ENCODE measurements at places on chromosomes 4 and X.

- DNase-seq: no peak
Measured at GRCh38 chrX:54180403-54180802, 2.7 kb downstream of the FAM120C start.

- no peak for DNase-seq
Measured at GRCh38 chrX:2501559-2502102, 855 bp upstream of the DHRSX start.

DNA sequence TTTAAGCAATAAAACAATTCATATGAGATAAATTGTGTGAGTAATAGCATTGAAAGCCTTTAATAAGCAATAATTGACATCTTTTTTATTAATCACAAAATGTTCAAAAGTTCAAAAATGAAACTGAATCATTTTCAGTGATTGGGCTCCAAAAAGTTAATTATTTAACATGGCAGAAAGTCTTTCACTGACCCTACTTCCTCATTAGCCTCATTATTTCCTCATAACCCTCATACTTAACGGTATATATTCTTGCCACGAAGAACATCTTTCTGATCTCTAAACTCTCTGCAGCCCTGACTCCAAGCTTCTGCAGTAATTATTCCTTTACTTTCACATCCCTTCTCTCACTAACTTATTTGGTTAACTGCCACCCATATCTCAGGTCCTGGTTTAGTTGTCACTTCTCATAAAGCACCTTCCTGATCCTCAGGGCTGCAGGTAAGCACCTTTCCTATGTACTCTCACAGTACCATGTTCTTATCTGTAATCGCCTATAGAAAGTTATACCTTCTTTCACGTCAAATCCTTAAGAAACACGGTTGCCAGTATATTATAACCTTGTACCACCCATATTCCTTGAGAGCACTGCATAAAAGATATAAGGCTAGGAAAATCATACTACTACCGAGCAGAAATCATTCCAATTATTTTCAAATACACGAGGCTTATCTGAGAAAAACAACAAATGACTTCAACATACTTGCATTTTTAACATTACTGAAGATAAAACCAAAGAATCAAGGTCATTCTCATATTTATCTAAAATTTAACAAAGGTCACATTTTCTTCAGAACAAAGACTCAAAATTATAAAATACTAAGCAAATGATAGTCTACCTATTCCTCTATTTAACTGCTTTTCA is 72.2 kb downstream of the PPP3CA start:
- DNase-seq: no peak

GRCh38 chr4:158238575-158238974 is 28.3 kb downstream of the TMEM144 start:
- no peak for DNase-seq

DNA sequence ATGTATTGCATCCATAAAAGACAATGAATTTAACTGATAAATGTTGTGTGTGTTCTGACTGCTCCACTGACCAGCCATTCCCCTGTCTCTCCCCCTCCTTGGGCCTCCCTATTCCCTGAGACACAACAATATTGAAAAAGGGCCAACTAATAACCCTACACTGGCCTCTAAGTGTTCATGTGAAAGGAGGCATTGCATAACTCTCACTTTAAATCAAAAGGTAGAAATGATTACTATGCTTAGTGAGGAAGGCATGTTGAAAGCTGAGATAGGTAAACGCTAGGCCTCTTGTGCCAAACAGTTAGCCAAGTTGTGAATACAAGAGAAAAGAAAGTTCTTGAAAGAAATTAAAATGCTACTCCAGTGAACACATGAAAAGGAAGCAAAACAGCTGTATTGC is 152.7 kb downstream of the POU4F2 start:
- no peak for DNase-seq

- peak; percentile 21 for DNase-seq
Measured at GRCh38 chr4:128980816-128981326, 112.5 kb downstream of the SCLT1 start.

DNA sequence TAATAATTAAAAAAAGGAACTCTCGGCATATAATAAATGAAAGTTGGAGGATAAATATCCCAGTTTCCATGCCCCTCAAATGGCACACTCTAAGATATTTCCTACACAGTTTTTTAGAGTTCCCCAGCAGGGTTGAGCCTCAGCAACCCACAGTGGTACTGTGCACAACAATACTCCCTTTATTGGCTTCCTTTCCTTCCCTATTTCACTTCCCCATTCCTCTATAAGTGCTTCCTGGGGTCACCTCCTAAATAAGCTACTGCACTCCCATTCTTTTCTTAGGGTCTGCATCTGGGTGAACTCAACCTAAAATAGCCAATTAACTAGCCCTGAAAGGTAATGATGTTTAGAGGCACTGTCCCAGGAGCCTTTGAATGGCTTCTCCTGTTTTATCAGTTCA is 76.4 kb upstream of the NHS start:
- DNase-seq: no peak

DNA sequence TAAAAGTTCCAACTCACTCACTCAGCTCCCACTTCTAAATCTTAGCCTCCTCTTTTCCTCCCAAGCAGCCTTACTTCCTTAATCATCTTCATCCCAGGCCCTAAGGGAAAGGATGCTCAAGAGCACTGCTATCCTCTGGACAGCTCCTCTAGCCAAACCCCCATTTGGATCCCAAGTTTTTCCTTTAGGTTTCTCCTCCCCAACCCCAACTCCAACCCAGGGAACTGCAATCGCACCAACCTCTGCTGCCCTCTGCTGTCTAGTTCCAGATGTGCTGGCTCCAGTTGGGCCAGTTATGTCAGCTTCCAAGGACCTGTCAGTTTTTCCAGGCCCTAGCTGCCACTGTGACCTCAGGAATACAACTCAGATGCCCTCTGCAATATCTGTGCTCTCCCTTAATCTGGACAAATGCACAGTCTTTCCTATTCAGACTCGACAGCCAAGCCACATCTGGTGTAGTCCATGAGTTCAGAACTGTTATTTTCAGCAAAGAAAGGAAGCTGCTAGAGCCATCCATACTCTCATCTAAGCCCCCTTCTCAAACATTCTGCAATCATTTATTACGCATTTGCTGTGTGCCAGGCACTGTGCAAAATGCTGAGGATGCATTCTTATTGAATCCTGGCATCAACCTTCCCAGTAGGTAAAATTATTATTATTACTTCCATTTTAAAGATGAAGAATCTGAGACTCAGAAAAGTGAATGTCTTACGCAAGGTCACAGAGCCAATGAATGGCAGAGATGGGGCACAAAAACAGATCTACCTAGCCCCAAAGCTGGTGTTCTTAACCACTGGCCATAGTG is 12.3 kb upstream of the XPNPEP2 start:
- DNase-seq: no peak

DNA sequence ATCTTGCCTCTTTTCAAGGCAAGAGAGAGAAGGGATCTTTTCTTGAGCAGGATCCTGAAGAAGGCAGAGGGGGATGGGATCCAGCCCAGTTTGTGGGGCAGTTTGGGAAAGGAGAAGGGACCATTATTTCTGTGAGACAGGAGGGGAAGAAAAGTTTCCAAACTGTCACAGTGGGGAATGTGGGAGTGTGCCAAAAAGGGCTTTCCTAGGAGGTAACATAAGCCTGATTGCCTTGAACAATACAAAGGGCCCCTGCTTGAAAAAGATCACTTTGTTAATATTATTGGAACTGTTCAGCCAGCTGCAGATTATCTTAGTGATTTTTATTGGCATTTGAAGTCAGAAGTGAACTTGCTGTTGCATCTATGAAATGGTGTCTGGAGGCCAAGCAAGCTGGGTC is 55.2 kb downstream of the MTM1 start:
- no peak for DNase-seq

- DNase-seq: no peak
Measured at GRCh38 chrX:1555370-1555769, 18.4 kb upstream of the P2RY8 start.

- DNase-seq: no peak
Measured at GRCh38 chr4:766152-766515, 59.8 kb downstream of the CPLX1 start.

DNA sequence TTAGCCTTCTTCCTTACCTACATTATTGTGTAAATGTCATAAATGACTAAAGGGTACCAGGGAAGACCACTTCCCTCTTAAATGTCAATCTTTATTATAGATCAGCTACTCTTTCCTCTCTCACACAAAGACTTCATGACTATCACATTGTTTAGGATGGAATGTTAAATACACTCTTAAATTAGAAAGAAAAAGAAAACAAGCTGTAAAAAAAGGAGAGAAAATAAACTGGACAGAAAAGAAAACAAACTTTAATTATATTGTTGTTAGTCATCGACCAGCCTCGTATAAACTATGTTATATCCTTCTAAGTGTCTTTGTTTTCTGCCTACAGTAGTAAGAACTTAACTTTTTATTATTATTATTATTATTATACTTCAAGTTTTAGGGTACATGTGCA is 666.4 kb upstream of the NR3C2 start:
- DNase-seq: no peak

- no peak for DNase-seq
Measured at GRCh38 chr4:127134490-127134889, 498.3 kb upstream of the INTU start.

- DNase-seq: no peak
Measured at GRCh38 chr4:138686106-138686835, 329.3 kb upstream of the NOCT start.

DNA sequence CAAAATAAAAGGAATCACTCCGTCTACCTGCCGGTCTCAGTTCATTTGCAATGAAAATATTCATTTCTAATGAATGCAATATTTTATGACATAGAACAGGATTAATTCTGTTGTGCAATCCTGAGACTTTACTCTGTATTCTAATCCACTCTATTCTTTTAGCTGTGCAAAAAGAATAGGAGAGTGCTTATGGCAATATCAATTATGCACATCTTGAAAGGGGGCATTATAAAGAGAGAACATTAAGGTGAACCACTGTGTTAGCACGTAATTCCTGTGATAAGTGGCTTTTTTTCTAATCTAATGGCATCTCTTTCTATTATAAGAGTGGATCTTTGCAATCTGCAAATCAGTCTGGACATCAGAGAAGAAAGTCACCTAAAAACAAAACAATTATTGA is 99.5 kb downstream of the KCNIP4 start:
- DNase-seq: no peak

DNA sequence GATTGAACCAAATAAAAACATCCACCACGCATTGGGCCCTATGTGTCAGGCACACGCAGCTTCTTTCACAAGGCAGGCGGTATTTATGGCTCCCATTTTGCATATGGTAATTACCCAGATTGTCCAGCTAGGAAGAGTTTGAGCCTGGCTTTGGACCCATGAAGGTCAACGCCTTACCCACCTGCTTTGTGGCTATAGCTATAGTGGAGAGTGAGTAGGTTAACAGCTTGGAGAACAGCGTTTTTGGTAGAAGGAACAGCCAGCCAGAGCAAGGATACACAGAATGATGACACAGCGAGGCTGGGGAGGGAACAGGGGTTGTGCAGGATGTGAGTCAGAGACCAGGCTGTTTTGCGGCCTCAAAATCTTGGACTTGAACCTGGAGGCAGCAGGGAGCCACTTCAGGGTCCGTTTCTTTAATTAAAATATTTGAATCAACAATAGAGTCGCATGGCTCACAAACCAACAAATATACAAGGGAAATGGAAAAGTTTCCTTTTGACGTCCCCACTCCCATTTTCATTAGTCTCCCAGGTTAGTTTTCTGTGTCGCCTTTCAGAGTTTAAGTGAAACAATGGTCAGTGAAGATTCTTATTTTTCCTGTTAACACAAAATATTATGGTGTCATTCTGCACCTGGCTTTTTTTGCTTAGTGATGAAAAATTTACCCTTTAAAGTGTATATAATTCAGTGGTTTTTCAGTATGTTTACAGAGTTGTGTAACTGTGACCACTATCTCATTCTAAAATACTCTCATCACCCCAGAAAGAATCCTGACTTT is 118.2 kb upstream of the STX18 start:
- no peak for DNase-seq

DNA sequence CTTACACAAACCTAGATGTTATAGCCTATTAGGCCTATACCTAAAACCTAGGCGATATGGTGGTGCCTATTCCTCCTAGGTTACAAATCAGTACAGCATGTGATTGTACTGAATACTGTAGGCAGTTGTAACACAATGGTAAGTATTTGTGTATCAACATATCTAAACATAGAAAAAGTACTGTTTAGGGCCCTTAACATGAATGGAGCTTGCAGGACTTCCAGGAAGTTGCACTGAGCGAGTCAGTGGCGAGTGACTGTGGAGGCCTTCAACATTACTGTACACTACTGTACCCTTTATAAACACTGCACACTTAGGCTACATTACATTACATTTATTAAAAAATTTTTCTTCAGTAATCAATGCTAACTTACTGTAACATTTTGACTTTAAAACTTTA is 37.8 kb downstream of the WWC2 start:
- DNase-seq: no peak

- DNase-seq: no peak
Measured at GRCh38 chrX:65644621-65645289, 22.7 kb upstream of the MSN start.

- no peak for DNase-seq
Measured at GRCh38 chrX:120023259-120023658, 54.2 kb downstream of the RHOXF2B start.

GRCh38 chr4:60744767-60745166 is 455.4 kb upstream of the ADGRL3 start:
- DNase-seq: no peak

DNA sequence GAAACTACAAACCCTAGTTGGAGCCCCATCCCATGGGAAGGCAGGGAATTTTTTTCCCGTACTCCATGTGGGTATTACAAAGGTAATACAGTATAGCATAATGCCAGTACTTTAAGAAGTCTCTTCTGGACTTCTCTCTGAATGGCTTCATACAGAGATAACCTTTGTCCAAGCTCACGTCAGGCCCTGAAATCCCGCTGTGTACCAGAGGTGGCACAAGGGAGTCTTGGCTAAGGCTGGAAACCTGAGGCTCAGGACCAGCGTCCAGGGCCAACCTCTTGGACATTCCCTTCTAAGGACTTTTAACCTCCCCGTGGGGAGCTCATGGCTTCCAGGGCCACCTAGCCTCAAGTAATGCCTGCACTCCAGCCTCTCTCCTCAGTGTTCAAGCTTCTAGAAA is 338.9 kb upstream of the FAM241A start:
- no peak for DNase-seq

DNA sequence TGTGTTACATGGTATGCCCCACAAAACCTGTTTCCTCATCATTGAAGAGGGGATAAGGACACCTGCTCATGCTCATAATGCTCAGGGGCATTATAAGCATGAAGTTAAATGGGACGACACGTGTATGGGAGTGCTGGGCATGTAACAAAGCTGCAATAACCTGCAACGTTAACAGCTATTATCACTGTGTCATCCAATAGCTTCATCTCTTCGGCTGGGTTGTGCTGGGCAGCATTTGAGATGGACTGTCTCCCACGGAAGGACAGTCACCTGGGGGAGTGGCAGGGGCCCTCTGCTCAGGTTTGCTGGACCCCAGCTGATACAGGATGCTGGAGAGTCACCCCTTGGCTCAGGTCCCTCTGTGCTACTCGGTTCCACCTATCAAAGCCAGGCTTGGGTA is 94.5 kb downstream of the NSUN7 start:
- DNase-seq: no peak

GRCh38 chrX:87528487-87528886 is 10.9 kb downstream of the KLHL4 start:
- DNase-seq: no peak

- no peak for DNase-seq
Measured at GRCh38 chr4:3436798-3437581, 4.8 kb upstream of the HGFAC start.

All from NCI-H2171 (cell line).